ENCODE measurements at places on chromosomes 13 and 19.
A peak's percentile ranks its signal among the peaks of the same experiment; 100 is the strongest.

GRCh38 chr19:39737351-39737750, 478 bp downstream of the CLC start:
- no peak for DNase-seq

DNA sequence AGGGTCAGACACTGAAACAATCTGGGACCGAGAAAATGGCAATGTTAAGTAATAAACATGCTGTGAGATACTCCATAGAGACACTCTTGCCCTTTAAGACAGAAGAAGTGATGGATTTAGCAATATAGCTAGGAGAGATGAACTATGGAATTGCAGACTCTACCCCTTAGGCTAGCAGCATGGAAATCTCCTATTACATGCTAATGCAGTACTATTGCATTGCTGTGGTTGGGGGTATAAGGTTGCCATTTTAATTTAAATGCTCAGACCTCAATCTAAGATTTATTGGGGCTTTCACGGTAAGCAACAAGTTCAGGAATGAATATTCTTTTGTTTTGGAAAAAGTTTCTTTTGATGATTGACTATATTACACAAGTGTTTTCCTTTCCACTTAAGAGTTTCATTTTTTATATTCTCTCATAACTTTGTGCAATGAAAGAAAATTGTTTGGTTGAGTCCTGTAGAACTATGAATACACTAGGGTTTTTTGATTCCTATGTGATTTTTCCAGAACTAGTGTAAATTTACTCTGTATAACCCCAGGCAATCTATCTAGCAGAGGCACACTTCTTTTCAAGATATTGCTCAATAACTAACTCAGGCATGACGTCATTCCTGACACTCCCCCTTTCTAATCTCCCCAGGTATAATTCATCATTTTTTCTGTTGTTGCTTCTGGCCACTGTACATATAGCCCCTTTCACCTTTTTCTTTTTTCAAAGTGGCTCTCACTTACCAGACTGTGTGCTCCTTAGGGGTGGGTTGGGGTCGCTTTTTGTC, 394.7 kb upstream of the KLF12 start:
- DNase-seq = no peak

- no peak for DNase-seq
Measured at GRCh38 chr13:39197647-39198007, 159.4 kb downstream of the NHLRC3 start.

DNA sequence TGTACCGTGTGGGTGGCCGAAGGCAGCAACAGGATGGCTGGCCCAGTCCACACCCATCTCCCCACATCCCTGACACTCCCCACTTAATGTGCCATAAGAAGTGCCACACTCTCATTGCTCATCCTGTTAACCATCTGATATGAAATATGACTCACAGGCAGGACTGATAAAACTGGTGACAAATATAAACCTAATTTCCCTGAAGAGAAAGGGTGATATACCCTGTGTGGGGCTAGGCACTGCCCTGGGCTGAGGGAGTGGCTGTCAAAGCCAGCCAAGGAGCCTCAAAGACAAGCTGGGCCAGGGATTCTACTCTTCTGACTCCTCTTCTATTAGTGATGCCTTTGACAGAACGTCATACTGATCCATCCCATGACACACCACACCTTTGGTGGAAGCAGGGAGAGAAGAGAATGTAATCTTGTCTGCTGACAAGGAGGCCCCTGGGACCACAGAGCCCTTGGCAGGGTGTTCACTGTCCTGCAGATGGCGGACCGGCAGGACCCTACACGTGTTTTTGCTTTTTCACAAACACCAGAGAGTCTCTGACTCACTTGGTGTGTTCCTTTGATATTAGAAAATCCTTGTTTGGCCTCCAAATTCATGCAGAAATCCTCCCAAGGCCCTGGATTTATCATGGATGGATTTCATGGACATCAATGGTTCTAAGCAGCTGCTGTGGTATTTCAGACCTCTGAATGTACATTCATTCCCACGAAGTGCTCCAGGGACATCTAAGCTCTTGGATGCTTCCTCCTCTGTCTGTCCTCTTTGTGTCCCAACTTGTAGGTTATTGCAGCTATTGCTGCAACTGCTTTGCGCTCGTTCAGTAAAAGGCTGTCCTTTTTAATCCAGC, 98.0 kb upstream of the WASF3 start:
- peak; percentile 4 for DNase-seq

- no peak for DNase-seq
Measured at GRCh38 chr13:78587395-78587794, 16.0 kb downstream of the POU4F1 start.

GRCh38 chr13:40438999-40439797, 227.2 kb downstream of the FOXO1 start:
- no peak for DNase-seq

DNA sequence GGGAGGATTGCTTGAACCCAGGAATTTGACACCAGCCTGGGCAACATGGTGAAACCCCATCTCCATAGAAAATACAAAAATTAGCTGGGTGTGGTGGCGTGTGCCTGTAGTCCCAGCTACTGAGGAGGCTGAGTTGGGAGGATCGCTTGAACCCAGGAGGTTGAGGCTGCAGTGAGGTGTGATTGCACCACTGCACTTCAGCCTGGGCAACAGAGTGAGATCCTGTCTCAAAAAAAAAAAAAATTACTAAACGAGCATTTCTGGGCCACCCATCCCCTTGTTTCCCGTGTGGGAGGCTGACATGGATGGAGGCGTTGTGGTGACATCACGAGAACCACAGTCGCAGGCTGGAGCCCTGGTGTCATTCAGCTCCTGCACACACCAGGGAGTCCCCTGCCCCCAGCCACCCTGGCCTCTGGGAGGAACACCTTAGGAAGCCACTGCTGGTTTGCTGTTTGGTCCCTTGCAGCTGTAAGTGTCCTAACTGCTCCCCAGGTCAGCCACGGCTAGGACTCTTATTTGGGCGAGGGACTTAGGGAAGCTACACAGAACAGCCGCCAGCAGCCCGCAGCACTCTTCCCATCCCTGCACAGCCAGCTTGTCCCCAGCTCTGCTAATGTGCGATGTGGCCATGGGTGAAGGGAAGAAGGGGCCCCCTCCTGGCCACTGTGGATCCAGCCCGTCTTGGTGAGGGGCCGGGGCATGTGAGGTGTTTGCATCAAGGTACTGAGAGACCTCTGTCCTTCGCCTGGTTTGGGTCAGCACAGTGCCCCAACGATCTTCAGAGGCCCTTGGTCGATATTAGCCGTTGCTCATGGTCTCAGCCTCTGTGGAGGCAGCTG, 12.7 kb downstream of the NKPD1 start:
- no peak for DNase-seq

- no peak for DNase-seq
Measured at GRCh38 chr19:48221628-48222027, 34.1 kb downstream of the CARD8 start.

GRCh38 chr13:51549593-51549992, 34.7 kb upstream of the WDFY2 start:
- DNase-seq = no peak

DNA sequence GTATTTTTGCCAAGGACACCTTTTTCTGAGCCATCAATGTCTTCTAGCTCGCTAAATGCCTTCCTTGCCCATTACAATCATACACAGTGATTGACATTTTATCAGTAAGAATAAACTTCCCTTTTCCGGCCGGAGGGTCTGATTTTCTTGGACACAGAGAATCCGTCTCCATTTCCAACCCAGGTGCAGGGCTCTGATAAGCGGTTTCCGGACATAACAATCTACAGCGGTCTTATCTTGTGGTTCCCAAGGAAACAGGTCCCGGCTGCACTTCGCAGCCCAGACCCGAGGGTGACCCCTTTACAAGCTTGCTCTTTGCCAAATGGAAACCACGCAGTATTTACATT, 5.1 kb upstream of the ZNF77 start:
- DNase-seq = peak; percentile 56

DNA sequence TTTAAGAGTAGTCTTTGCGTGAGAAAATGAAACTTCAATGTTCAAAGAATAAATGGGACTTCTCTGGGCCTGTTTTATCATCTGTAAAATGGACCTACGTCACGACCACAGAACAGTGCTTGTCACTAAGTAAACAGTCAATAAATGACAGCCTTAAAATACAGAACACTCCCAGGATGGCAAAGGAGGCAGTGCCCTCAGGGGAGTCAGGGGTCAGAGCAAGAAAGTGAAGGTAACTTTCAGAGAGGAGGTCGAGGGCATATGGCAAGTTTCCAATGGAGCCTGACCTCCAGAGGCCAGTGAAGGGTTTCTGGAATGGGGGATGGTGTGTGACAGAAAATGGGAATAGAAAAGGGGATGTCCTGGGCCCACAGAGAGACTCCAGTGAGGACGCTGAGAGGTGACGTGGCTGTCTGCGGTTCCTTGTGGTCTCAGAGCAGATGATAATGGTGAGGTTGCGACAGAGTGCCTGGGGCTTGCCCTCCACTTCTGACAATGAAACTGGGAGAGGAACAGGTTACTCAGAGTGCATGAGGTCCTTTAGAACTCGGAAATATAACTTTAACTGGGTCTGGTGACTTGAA, 91.8 kb downstream of the UBL3 start:
- DNase-seq = no peak
